Activated CD8-positive, alpha-beta T cell treated with anti-CD3 and anti-CD28 coated beads for 36 hours (primary cell): ENCODE measurements at places on chromosomes 7 and 10.

- DNase-seq, result no peak
Observed at GRCh38 chr10:109992485-109992884, 15.3 kb upstream of the ADD3 start.

DNA sequence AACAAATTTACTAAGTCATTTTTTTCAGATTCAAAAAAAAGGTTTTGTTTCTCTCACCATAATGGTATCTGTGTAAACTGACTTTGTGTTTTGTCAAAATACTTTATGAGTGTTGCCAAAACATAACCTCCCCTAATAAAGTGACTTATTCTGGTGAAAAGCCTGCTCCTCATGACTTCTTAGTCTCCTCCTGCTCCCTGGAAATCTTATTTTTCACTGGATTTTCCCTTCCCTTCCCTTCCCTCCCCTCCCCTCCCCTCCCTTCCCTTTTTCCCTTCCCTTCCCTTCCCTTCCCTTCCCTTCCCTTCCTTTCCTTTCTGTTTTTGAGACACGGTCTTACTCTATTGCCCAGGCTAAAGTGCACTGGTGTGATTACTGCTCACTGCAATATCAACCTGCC, 650.1 kb upstream of the GHITM start:
- DNase-seq, result no peak

- no peak for DNase-seq
Observed at GRCh38 chr7:75840029-75840428, 26.4 kb upstream of the CCL24 start.

DNA sequence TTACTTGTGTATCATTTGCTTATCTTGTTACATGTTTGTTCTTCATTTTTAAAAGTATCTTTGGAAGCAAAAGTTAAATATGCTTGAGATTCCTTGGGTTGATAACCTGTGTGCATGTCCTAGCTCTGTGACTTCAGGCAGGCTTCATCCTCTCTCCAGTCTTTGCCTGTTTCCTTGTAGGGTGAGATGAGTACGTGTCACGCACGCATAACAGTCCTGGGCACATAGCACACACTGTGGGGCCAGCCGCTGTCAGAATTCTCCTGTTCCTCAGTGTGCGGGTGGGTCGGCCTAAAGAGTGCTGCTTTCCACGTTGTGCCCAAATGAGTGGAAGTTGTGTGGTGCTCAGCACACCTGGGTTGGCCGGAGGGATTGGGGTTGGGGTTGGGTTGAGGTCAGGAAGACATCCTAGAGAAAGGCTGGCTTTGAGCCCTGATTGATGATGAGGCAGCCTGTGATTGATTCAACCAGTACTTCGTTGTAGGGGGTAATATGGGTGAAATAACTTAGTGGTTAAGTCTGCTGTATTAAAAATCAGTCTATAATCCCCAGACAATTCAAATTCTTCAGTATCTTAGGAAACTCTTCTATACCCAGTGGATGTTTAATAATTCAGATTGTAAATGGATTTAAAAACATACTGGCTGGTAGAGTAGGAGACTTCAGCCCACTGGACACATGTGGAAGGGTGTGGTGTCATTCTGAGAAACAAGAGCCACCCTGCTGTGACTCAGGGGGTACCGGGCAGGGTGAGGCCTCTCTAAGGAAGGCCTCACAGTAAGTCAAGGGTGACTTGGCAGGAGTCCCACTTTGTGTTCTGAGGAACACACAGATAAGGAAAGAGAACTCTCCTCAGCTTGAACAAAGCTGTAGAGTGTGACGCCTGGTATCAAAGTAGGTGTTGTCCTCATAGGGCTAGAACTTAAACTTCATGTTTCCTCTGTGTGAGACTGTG, 54.8 kb downstream of the DAGLB start:
- DNase-seq, result peak; percentile 72

DNA sequence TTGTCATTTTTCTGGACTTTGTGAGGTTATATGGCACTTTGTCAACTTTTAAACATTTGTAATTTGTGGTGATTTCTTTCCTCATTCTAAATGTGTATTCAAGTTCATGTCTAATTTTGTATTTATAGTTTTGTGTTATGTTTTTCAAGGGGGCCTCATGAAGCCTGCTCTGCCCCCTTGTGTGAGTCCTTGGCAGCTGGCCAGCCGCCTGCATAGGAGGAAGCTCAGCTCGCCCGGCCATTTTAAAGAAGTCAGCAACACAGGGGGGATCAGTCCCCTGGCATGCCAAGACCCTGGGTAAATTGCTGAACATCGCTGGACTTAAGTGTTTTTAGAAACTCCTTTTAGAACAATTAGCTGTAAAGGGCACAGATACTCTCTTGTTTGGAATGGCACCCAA, 123.0 kb downstream of the ANLN start:
- DNase-seq, result no peak

GRCh38 chr10:5243521-5243987, 46.9 kb downstream of the AKR1C4 start:
- no peak for DNase-seq

DNA sequence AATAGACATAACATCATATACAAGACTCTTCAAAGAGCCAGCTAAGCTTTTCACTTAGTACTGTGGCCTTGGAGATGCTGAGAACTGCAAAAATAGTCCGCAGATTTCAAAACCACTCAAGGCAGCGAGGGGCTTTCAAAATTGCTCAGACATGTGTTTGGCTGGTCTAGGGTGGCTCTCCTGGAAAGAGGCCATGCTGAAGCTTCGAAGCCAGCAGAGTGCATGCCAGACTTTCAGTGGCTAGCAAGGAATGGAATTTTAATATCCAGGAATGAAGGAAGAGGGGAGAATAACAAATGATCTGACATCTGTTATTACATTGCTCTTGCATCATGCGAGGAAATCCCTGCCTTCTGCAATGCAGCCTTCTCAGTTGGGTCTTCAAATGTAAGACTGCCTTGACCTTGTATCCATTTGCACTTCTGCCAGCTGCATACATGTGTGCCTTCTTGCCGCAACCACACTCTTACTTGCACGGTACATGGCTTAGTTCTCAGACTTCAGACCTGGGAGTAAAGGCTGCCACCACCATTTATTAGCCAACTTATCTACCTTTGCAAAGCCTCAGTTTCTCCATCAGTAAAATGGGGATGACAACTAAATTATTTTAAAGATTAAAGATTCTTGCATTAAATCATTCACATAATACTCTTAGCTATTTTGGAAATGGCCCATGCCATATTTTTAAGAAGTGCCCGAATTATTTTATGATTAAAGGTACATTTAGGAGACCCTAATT, 55.9 kb downstream of the ITIH5 start:
- no peak for DNase-seq

GRCh38 chr10:74175510-74176379, 24.7 kb downstream of the ADK start:
- DNase-seq, result no peak

- no peak for DNase-seq
Observed at GRCh38 chr7:45235905-45236304, 78.3 kb downstream of the RAMP3 start.

DNA sequence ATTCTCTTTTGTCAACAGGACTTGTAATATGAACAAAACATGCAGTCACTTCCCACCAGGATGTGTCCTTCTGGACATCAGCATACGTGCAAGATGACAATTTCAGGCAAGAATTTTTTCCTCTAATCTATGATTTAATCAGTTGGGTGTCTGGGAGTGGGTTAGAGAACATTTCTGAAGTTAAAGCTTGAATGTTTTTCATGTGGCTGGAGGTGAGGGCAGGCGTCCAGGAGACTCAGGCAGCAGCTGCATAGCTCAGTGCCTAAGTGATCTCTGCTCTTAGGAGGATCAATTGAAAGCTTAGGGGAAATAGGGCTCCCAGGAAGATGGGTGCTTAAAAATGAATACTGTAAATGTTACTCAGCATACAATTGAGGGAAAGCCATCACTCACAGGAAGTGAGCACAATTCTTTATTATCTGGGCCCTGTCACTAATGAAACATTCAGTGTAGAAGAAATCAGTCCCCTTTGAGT, 457.6 kb upstream of the KLF6 start:
- DNase-seq, result no peak

DNA sequence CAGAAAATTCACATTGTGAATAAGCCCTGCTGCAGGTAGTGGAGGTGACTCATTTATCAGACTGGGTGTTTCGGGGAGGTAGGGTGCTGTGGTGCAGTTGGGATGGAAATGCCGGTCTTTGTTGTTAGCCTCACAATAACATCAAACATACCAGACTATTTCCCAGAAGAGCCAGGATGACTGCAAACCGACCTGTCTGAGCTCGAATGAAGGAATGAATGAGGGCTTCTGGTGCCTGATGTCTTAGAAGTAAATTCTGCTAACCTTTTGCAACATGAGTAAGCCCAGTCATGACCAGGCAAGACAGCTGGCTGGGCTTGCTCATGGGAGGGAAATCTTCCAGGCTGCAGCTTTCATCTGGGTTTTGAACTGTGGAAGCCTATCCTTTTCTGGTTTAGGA, 2.4 kb upstream of the VDAC2 start:
- peak; percentile 37 for DNase-seq

GRCh38 chr10:78575400-78575799, 493.4 kb upstream of the ZMIZ1 start:
- DNase-seq, result no peak

GRCh38 chr10:127150136-127150535, 46.3 kb downstream of the INSYN2A start:
- no peak for DNase-seq

GRCh38 chr10:128995676-128996075, 471.4 kb upstream of the MGMT start:
- no peak for DNase-seq

DNA sequence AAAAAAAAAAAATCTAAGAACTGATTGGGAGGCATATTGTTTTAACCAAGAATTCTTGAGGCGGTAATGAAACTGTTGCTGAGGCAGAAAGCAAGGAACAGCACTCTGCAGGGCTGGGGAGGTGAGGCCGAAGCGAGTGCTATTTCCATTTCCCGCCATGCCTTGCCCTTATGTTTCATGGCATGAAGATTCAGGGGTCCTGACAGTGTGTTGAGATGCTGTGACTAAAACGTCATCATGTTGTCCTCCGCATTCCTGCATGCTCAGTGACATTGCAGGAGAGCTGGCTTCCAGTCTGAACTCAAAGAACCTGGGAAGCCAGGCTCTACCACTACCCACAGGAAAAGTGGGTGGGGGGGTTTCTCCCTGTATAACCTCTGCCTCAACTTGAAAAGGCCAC, 85.2 kb downstream of the EBF3 start:
- no peak for DNase-seq

GRCh38 chr10:102133373-102134195, 744 bp downstream of the PPRC1 start:
- peak; percentile 79 for DNase-seq

GRCh38 chr7:47669901-47670384, 88.0 kb upstream of the TNS3 start:
- no peak for DNase-seq

DNA sequence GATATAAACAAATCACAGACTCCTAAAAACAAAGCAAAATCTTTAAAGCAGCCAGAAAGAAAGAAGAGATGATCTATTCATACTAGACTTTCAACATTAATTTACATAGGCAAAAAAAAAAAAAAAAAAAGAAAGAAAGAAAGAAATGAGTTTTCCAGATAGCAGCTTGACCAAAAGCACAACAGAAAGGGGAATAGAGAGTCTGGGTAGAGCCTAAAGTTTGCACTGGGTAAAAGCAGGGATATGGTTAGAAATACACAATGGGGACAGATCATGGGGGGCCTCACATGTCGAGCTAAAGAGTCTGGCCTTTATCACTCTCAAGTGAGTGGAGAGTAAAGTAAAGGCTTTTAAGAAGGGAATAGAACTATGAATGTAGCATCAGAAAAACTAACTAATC, 169.8 kb downstream of the SGMS1 start:
- DNase-seq, result no peak

- DNase-seq, result peak; percentile 41
Observed at GRCh38 chr10:119655566-119656001, 4.4 kb downstream of the BAG3 start.

- DNase-seq, result no peak
Observed at GRCh38 chr10:102208311-102209035, 17.6 kb upstream of the ELOVL3 start.

DNA sequence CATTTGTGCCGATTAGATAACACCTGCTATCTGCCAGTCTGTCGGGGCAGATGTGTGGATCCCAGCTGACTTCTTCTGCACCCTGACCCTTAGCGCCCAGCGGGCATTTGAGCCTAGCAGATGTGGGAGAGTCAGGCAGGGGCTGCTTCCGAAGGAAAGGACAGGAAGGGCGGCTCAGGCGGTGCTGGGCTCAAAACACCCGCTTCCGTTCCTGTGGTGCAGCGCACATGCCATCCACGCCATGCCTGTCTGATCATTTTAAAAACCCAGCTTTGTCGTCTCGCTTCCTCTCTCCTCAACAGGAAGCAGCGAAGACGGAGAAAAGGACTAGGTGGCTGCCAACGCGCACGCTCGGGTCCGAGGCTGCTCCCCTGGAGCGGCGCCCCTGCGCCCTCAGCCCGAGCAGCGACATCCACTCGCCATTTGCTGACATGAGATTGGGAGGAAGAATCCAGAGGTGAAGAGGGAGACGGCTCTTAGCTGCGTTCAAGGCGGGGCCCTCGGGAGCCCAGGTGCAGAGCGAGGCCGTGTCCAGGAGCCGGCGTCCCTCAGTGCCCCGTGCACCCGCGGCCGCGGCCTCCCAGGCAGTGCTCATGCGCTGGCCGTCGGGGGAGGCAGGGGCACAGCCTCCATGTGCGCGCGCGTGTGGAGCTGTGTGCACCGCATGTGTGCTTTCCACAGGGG, 5.9 kb upstream of the BHLHA15 start:
- no peak for DNase-seq

GRCh38 chr10:100636848-100637553, 101.3 kb downstream of the HIF1AN start:
- DNase-seq, result no peak

DNA sequence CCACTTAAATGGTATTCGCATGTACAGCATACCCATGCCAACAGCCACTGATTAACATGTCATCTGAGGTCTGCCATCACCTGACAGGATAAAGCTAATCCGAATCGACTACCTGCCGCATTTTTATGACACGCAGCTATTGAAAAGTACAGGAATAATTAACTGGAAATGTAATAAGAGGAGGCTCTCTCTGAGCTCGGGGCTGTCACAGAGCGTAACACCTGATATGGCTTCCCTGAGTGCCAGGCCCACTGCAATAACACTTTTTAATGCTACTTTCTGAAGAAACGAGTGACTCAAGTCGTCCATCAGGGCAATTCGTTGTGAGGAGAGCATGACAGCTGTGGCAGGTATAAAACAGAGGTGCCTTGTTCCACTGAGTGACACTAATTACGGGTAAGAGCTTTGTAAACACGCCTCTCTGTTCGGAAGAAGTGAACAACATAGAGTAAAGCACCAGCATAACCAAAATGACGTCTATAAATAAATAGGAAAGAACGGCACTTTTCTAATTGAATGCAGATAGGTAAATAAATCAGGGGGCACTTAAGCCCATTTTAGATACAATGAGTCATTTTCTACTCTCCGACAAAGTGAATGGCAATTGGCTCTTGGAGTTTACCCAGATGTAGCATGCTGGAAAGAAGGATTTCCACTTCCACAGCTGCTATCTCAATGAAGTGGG, 56.5 kb upstream of the CREB5 start:
- DNase-seq, result no peak

DNA sequence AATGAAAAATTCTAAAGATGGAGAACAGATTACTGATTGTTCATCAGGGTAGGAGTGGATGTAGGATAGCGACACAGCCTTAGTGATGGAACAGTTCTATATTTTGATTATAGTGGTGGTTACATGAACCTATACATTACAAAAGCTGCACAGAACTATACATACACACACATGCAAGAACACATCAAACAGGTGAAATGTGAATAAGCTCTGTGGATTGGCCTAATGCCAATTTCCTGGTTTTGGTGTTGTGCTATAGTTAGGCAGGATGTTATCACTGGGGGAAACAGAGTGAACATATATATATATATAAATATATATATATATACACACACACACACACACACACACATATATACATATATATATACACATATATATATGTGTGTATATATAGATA, 76.4 kb upstream of the PIK3CG start:
- DNase-seq, result no peak
